SW480 (cell line): ENCODE measurements at places on chromosomes 11 and 22.

DNA sequence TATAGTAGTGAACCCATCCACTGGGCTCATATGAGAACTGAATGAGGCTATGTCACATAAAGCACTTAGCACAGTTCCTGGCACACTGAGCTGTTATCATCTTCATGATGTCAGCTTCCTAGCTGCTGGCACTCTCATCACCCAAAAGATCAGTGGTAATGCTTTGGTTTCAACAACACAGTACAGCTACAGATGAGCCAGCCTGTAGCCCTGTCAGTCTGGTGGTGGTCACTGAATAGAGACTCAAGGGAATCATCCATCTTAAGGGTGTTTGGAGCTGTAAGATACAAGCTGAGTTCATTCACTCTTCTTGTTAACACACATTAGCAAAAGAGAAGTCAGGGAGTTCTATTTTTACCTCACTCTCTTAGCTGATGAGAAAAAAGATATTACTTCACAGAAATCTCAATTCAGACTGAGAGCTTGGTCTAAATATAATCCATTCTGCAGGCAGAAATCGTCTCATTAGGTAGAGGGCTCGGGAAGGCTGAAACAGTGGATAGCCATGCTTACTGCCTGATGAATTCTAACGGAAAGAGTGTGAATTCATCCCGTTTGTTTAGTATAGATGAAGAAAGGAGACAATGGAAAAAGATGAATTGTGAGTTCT lies 6.3 kb upstream of the SLC1A2 start:
- no peak for DNase-seq

GRCh38 chr11:123461164-123461563 lies 31.1 kb downstream of the GRAMD1B start:
- DNase-seq: no peak

DNA sequence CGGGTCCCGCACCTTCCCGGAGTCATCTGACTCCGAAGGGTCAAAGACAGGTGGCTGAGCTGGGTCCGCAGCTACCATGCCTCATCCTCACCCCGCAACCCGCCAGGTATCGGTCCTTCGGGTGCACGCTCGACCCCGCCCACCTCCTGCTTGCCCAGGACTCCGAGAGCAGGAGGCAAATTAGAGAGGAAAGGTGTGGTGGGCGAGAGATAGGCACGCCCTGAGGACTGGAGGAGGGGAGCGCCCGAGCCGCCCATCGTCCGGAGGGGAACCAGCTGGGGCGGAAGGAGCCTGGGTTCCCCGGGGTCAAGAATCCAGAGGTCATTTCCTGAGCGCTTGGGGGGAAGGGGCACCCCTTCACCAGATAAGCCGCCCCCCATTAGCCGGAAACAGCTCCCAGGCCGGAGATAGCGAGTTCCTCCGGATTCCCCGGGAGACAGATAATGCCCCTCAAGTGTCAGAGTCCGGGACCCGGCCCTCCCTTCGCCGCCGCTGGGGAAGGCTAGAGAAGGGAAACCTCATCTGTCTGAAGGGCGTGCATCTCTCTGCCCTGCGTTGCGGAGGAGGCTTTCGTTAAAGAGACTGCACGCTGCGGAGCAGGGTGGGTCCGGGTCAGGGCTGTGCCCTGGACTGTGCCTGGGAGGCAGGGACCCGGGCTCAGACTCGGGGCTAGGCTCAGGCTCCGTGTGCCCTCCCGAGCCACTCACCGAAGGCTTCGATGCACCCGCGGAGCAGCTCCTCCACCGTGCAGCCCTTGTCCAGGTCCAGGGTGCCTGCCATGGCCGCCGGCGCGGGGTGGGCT lies 1.7 kb downstream of the RASGRP2 start:
- DNase-seq: peak; percentile 27

GRCh38 chr11:73293356-73293936 lies 14.6 kb upstream of the ARHGEF17 start:
- DNase-seq: no peak

GRCh38 chr22:37659066-37659896 lies 758 bp downstream of the PDXP start:
- DNase-seq: no peak

- DNase-seq: no peak
These were observed 214.6 kb downstream of the NTM start for GRCh38 chr11:131584785-131585592.

DNA sequence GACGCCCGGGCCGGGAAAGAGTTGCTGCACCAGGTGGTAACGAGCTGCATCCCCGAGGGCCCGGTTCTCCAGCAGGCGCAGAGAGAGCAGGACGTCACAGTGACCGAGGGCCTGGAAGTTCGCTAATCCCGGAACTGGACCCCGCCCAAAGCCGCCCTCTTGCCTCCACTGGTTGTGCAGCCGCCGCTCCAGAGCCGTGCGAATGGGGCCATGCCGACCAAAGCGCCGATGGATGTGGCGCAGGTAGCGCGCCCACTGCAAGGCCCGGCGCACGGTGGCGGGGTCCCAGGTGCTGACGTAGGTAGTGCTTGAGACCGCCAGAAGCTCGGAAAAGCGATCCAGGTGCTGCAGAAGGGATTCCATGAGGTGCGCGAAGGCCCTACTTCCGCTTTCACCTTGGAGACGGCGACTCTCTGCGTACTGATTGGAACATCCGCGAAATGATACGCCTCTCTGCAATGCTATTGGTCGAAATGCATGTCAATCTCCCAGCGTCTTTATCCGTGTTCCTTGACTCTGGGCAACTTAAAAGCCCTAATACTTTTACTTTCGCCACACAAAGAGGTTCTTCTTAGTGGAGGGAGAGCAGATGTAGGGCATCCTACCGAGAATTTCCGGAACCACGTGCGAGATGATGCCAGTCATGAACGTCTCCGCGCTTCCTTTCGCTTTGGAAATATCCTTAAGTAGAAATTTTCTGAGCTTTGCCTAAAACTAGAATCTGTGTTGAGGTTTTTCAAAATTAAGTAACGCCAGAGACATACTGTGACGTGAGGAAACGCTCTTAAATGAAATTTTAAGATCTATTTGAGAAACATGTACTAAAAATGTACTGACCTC lies at the start of gene FANCF:
TSS of gene FANCF (minus strand) at position 376 of the 840 bp plus-strand sequence. CDS start at position 363, 13 bp downstream.
- DNase-seq: peak; percentile 97

- peak; percentile 27 for DNase-seq
These were observed 12.8 kb downstream of the MACROD1 start for GRCh38 chr11:64152841-64153691.

- DNase-seq: no peak
These were observed 130.7 kb upstream of the RCN1 start for GRCh38 chr11:31960126-31960525.

GRCh38 chr11:31664129-31664528 lies 147.0 kb downstream of the PAX6 start:
- no peak for DNase-seq

- no peak for DNase-seq
These were observed 3.2 kb upstream of the POGLUT3 start for GRCh38 chr11:108501396-108501795.

GRCh38 chr22:36328635-36329253 lies 59.0 kb downstream of the MYH9 start:
- peak; percentile 83 for DNase-seq

GRCh38 chr11:121839781-121840180 lies 276.2 kb downstream of the BLID start:
- no peak for DNase-seq

DNA sequence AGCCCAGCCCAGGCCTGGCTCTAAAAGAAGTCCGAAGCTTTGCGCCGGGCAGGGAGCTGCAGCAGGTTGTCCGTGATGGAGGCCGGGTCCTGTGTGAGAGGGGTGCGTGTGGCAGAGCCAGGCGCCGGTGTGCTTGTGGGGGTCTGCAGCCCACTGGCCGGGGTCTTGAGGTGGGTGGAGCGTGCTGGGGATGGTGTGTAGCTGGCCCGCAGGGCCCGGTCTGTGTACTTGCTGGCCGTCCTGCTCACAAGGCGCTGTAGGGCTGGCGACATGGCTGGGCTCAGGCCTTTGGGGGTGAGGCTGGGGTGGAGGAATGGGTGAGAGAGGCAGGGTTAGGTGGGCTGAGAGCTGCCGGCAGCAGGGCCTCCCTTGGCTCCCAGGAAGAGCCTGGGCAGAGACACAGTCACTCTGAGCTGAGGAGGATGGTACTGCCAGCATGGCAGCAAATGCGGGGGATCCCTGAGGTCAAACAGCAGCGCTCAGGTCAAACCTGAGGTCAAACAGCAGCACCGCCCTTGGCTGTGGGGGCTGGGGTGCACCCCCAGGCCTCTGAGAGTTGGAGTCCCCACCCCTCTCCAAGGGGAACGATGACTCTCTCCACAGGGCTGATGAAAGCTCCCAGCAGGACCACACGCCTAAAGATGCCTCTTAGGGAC lies 3.2 kb downstream of the TSSK2 start:
- no peak for DNase-seq

DNA sequence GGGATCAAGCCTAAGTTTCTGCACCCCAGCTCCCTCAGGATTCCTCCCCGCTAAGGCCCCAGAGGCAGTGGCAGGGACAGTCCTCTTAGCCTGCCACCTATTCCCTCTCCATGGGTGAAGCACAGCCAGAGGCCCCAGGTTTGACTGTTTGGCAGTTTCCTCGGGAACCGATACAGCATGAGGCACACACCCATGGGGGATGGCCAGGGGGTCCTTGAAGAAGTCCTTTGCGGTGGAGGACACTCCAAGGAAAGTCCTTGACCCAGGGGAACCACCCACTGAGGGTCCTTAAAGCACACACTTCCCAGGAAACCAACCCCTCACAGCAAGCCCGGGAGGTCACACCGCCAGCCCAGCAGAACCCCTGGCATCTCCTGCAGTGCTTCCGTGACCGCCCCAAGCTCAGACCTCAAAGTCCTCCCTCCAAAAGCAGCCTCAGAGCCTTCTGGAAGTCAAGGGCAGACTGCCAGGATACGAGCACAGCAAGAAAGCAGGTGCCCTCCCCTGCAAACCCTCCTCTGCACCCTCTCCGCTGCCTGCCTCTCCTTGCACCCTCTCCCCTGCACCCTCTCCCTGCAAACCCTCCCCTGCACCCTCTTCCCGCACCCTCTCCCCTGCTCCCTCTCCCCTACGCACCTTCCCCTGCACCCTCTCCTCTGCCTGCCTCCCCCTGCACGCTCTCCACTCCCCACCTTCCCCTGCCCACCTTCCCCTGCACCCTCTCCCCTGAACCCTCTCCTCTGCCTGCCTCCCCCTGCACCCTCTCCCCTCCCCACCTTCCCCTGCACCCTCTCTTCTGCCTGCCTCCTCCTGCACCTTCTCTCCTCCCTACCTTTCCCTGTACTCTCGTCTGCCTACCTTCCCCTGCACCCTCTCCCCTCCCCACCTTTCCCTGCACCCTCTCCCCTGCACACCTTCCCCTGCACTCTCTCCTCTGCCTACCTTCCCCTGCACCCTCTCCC lies 1.4 kb downstream of the SIGIRR start:
- DNase-seq: no peak

- DNase-seq: peak; percentile 14
These were observed 128.0 kb downstream of the RBFOX2 start for GRCh38 chr22:35900483-35901168.

- no peak for DNase-seq
These were observed 7.7 kb downstream of the ARAP1 start for GRCh38 chr11:72744474-72744873.

DNA sequence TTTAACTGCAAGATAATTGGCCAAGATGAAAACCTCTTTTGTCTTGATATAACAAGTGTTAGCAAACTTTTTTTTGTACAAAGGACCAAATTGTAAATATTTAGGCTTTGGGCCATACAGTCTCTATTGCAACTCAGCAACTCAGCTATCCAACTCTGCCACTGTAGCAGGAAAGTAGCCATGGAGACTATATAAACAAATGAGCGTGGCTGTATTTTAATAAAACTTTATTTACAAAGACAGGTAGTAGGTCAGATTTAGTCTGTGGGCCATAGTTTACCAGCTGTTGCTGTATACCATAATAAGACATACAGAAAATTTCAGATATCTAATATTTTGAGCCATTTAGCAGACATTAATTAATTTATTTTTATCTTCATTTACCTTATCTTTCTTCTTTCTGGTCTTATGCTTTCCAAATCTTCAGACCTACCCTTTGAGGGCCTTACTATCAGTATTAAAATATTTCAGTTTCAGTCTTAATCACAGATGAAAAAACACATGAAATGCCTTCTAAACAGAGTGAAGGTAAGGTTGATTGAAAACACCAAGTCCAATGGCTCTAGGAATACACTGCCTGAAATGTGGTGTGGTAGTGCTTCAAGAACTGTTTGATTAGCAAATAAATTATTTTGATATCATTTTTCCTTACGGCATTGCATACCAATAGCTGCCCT lies 256.9 kb upstream of the CTSC start:
- no peak for DNase-seq

- DNase-seq: no peak
These were observed 108.0 kb downstream of the MAML2 start for GRCh38 chr11:96234866-96235441.

GRCh38 chr11:76103460-76103859 lies 102.8 kb downstream of the WNT11 start:
- no peak for DNase-seq

DNA sequence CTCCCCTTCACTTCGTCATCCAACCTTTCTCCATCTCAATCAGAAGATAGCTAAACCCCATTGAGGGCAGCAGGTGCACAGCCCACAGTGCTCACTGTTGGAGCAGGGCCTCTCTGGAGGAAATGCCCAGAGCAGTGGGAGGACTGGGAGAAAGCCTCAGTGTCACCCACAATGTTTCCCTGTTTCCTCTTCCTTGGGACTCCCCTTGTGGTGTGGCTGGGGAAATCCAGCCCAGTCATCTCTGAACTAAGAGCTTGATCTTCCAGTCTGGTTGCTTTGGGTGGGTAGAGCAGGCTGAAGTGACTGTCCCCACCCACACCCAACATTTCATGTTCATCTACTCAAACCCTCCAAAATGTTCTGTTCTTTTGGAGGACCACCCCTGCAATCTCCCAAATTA lies 29.8 kb upstream of the EED start:
- DNase-seq: no peak

- peak; percentile 51 for DNase-seq
These were observed 141.4 kb downstream of the NTM start for GRCh38 chr11:131511794-131512193.

DNA sequence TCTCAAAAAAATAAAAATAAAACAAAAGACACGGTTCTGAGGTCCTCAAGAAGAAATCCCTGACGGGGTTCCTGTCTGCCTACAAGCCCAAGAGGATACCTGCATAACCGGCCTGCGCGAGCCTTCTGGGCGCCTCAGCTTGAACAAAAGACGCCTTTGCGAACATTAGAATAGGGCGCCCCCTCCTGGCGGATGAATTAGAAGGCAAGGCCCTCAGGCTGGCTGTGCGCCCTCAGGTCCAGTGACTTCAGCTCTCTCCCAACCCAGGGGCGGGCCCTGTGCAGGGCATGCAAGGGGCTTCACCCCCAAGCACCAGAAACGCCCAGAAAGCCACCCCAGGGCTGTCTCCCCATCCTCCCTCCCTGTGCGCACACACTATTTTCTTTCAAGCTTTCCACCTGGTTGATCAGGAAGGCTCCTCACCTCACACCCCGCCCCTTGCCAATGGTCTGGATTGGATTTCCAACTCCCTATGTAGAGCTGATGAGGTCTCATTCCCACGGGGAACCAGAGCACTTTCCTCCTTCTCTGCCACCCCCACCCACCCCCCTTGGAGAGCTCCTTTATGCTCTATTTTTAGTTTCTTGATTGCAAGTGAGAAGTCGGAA lies 273.3 kb downstream of the BUD13 start:
- DNase-seq: peak; percentile 45

DNA sequence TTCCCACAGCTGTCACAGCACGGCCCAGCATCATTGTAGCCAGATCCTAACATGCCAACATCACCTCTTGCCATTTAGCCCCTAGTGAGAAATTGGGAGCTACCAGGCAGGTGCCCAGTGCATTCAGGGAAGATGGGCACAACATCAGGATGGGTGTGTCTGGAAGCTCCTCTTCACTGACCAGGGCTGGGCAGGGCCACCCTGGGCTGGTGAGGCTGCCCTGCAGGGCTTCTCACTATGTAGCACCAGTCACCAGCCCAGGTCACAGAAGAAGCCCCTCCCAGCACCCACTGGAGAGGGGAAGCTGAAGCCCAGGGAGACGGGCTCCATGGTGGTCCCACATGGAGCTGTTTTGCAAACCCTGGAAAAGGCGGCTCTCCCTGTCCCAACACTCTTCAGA lies 13.9 kb downstream of the ZNF74 start:
- DNase-seq: no peak
